8988T (cell line): ENCODE measurements at places on chromosomes 2 and 18.
A peak's percentile ranks its signal among the peaks of the same experiment; 100 is the strongest.

DNA sequence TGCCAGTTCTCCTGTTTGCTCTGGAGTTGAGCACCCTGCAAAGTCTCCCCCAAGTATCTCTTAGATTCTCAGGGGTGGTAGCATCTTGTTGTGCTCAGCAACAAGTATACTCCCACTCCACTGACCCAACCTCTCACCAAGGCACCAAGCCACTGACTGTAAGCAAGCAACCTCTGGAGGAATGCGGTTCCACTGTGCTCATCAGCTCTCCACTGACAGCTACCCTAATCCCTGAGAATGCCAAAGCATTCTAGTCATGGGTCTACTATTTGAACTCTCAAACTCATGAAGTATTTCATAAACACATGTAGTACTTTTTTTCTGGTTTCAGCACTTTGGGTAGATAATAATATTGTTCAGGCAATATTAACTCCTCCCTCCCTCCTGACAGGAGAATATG lies 170.0 kb downstream of the EPHA4 start:
- DNase-seq = no peak

DNA sequence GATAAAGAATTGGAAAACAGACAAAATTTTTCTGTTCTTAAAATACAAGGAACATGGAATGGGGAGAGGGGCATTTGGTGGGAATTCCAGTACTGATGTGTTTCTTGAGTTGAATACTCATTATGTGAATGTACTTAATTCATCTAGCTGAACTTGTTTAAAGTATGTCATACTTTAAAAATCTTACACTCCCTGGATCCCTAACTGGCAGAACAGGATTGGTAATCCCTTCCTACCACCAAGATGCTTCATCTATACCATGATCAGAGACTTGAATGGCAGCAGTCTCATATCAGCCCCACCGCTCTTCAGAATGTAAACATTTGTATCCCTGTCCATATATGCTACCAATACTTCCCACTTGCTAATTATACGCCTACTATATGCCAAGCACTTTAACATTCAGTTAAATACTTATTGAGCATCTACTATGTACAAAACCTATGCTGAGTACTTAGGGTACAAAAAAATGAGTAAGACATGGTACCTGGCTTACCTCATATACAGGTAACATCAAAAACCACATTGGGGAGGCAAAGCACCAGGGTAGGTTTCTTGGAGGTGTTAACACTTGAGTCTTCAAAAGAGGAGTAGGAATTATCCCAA lies 5.3 kb downstream of the MEMO1 start:
- DNase-seq = no peak

GRCh38 chr2:20355131-20355530 lies 4.5 kb upstream of the PUM2 start:
- no peak for DNase-seq

- DNase-seq = no peak
Observed at GRCh38 chr2:206442474-206442832, 879 bp upstream of the ADAM23 start.

DNA sequence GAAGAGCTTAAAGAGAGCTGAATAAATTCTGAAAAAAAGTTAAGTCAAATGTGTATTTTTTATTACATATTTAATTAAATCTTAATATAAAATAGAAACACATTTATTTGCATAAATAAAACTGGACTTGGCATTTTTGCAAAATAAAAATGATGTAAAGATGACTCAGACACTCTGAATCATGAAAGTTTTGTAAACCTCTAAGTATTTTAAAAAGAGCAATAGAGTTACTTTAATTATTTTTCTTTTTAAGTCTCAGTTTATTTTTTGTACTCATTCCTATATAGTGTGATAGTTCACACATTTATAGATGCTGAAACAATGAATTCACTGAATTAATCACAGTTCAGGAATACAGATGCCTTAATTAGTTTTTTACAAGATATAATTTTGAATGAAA lies 109.9 kb upstream of the DTNA start:
- no peak for DNase-seq

GRCh38 chr2:60945341-60945740 lies 64.0 kb downstream of the REL start:
- no peak for DNase-seq

GRCh38 chr2:20484034-20484617 lies 37.3 kb downstream of the RHOB start:
- DNase-seq = no peak

GRCh38 chr2:9666306-9666705 lies 35.5 kb upstream of the YWHAQ start:
- no peak for DNase-seq

- DNase-seq = no peak
Observed at GRCh38 chr18:12053289-12053688, 40.4 kb upstream of the ANKRD62 start.

- DNase-seq = no peak
Observed at GRCh38 chr2:98835831-98836385, 100.1 kb downstream of the CRACDL start.

DNA sequence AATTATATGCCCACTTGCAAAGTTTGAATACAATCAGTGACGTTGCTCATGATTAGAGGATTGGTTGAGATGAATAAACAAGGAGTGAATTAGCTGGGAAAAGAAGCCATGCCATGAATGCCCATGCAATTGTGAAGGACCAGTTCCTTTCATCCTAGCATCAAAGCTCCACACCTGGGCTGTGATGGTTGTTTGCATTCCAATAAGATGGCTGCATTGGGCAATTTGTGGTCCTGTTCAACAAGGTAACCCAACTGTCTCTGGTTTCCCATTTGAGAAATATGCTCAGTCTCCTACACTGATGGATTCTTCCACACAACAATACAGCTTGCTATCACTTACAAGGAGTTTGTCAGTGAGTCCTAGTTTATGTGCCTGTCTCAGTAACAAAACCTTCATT lies 550.2 kb downstream of the STK39 start:
- DNase-seq = no peak

DNA sequence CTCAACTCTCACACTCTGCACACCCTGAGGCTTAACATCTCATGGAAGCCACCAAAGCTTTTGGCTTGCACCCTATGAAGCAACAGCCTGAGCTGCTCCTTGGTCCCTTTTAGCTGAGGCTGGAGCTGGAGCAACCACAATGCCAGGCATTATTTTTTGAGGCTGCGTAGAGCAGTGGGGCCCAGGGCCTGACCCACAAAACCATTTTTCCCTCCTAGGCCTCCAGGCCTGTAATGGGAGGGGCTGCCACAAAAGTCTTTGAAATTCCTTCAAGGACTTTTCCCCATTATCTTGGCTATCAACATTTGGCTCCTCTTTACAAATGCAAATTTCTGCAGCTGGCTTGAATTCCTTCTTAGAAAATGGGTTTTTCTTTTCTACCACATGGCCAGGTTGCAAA lies 39.8 kb downstream of the CTNNA2 start:
- DNase-seq = no peak

DNA sequence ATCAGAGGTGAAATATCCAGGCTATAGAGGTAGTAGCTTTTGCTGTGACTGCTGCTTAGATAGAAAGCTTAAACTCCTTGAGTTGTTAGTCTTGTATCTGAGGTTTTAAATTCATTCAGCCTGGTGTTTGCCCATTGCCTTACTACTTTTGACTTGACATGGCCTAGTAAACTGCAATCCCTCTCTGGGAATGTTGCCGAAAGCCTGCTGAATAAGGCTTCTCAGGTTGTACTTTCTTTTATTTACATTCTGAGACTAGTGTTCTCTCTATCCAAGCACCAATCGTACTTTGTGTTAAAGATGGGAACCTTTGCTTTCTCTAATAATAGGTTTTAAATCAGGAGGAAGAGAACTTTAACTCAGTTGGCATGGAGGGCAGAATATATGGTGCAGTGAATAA lies 357.6 kb upstream of the CWC22 start:
- DNase-seq = no peak

- DNase-seq = no peak
Observed at GRCh38 chr2:160581448-160581847, 87.8 kb upstream of the RBMS1 start.

DNA sequence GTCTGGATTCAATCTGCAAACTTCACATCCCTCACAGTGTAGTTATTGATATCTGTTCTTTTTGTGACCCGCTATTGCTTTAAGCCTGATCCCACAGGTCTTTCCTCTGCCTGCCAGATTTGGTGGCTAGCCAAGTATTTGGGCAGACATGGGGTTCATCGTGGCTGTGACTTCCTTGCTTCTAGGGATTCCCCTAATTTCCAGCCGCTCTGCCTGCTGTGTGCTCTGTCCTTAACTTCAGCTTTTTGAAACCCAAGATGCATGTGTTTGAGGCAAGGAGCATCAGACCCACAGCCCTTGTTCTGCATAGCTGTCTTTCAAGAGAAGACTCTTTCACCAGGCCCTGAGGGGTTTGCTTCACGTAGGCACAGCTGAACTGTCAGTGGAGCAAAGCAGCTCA lies 54.2 kb downstream of the NCAPH start:
- DNase-seq = no peak

DNA sequence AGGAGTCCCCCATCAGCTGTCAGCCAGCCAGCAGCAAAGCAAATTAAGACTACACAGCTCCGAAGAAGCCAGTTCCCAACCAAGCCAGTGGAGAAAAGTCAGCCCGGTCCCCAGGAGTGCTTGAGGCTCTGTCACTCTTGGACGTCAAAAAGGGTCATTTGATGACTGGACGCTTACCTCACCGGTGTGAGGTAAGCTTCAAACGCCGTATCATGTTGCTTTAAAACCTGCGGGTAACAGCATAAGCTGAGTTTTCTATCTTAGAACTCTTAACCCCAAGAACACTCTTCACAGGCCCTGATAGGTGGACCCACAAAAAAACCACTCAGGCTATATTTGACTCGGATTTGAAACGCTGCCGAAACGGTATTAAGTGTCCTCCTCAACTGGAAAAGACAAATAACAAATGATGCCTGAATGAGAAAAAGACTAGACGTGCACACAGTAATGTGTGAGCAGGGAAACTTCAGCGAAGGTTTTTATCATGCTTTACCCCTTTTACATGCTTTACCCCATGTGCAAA lies 682 bp upstream of the LNPK start:
- DNase-seq = no peak

GRCh38 chr18:24616653-24617052 lies 156.2 kb downstream of the HRH4 start:
- DNase-seq = no peak

DNA sequence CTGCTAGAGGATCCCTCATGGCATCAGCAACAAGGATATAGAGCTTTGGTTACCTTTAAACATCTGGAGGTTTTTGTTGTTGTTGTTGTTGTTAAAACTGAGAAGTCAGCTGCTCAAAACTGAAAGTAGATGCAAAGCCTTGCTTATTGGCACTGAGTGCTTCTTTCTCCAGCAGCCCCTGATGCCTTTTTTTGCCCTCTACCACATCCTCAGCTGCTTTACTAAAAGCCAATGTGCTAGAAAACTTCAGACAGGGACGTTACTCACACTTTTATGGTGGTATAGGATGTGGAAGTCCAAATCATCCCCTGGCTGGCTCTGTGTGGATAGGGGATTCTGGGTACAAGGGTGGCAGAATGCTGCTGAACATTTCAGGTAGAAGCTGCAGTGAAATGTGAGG lies 78.3 kb upstream of the CHST9 start:
- DNase-seq = no peak

GRCh38 chr2:885230-886071 lies 65.2 kb upstream of the SNTG2 start:
- DNase-seq = no peak

- no peak for DNase-seq
Observed at GRCh38 chr2:13696601-13697000, 935.9 kb upstream of the LRATD1 start.

DNA sequence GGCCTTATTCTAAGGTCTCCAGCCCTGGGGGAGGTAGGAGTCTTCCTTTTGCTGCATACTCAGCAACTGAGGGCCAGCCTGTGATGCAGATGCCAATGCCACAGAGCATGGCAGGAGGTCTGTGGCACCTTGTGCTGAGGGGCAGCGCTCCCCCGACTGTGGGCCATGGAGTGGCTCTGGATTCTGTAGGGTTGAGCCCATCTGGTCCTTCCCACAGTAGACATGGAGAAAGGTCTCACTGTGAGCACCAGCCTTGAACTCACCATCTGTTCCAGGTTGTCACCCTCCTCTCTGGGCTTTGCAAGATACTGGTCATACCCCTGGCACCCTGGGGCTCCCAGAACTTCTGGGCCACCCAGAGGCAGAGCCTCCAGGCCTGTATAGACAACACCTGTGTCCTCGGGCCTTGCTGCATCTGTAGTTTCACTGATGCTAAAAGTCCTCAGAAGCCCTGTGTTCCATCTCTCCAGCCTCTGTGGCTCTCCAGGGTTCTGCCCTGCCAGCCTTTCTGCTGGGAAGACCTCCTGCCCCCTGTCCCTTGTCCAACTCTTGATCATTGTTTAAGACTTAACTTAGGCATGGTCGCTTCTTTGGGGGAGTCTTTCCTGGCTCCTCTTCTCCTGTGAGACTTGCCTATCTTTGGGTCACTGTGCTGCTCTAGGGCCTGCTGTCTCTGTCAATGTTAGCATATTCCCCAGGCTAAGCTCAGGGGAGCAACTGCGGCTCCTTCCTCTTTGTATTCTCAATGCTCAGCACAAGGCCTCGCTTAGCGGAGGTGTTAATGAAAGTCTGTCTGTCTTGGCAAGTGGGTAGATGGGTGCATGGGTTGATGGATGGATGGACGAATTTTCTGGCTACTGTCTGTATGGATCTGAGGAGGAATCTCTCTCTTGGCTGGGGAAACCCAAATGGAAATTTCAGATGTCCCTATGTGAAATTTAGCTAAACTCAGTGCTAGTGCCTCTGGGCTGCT lies 160.9 kb downstream of the DYSF start:
- peak; percentile 14 for DNase-seq

- DNase-seq = no peak
Observed at GRCh38 chr2:32166115-32166574, 481 bp downstream of the SLC30A6 start.

DNA sequence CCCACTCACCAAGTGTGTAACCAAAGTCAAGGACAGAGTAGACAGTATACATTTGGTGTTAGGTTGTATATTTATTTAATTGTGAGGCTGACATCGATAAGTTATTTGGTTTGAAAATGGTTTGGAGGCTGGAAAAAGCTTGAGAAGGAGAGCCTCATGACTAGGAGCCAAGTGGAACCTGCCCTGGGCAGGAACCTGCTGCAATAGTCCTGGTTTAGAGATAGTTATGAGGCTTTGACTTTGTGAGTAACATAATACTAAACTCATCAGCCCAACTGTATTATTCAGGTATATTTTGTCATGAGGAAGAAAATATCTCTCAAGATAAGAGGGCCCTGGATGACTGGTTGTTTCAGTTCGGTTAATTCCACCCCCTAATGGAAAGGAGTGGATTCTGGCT lies 234.3 kb upstream of the CYRIA start:
- DNase-seq = no peak

- peak; percentile 57 for DNase-seq
Observed at GRCh38 chr18:2846636-2847316, at the start of gene EMILIN2. TSS of gene EMILIN2 (plus strand) at chr18:2847006. CDS start at chr18:2847189, 183 bp downstream.
